ENCODE measurements at places on chromosomes 2 and 18.

DNA sequence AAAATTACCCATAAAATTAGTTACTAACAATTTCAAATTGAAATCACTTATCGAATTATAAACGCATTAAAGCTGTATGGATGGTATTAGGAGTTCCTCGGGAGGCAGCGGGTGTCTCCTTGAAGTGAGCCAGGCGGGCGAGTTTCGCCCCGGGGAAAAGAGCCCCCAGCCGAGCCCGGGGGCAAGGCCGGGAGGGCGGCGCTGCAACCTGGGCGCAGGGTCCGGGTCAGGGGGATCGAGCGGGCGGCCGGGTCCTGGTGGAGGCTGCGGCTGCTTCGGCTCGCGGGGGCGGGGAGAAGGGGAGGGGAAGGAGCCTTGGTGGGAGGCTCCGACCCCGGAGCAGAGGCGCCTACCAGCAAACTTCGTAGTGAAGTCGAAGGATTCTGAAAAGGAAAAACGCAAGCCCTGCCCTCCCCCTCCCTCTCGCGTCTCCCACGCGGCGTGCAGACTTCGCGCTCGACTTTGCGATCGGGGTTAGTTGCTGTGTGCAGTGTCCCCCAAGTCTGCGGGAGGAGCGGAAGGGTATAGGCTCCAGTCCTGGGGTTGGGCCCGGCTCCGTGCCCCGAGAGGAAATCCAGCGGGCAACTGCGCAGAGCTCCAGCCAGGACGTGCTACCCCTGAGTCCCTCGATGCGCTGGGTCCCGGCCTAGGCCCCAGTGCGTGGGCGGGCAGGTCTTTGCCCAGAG lies 140.8 kb downstream of the MEIS1 start:
- peak overlapping the region; percentile 67 for H3K4me3 ChIP-seq
- no peaks in the 10 kb centered on the region for H3K36me3 ChIP-seq
- H3K4me1 ChIP-seq: peaks cover 8% of the 10 kb centered on the region
- peaks cover 56% of the 10 kb centered on the region for H3K27me3 ChIP-seq

GRCh38 chr2:171480908-171481307 lies 41.4 kb upstream of the CYBRD1 start:
- no peak overlapping the region for H3K4me3 ChIP-seq
- peaks cover 22% of the 10 kb centered on the region for H3K4me1 ChIP-seq
- peaks cover 13% of the 10 kb centered on the region for H3K36me3 ChIP-seq
- no peaks in the 10 kb centered on the region for H3K27me3 ChIP-seq
- no peak overlapping the region for H3K27ac ChIP-seq

GRCh38 chr2:172097557-172098131 lies 5.1 kb downstream of the DLX2 start:
- H3K36me3 ChIP-seq: peaks cover 4% of the 10 kb centered on the region
- H3K27me3 ChIP-seq: peaks cover 71% of the 10 kb centered on the region
- no peak for DNase-seq
- peaks cover 37% of the 10 kb centered on the region for H3K4me1 ChIP-seq
- H3K4me3 ChIP-seq: peak overlapping the region; percentile 77

DNA sequence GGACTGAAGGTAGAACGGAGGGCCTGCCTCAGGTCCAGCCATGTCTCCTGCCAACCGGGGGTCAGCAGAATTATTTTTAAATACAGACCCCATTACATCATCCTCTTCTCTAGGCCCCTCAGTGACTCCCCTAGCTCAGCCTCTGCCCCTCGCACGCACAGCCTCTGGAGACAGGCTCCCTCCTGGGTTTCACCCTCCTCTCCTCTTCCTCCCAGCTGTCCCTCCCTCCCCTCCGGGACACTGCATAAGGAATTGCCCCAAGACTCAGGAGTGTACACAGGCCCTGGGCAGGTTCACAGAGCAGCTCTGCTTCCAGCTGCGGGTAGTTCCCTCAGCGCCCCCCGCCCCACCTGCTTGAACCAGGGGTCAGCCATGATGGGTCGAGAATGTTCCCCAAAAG lies 520.2 kb upstream of the MYT1L start:
- no peak overlapping the region for H3K27ac ChIP-seq
- no peak for DNase-seq
- H3K4me3 ChIP-seq: no peak overlapping the region

- no peak overlapping the region for H3K4me3 ChIP-seq
- DNase-seq: no peak
- H3K27me3 ChIP-seq: no peaks in the 10 kb centered on the region
- H3K4me1 ChIP-seq: no peaks in the 10 kb centered on the region
- no peaks in the 10 kb centered on the region for H3K36me3 ChIP-seq
Measured at GRCh38 chr2:188142088-188142487, 149.6 kb upstream of the GULP1 start.

DNA sequence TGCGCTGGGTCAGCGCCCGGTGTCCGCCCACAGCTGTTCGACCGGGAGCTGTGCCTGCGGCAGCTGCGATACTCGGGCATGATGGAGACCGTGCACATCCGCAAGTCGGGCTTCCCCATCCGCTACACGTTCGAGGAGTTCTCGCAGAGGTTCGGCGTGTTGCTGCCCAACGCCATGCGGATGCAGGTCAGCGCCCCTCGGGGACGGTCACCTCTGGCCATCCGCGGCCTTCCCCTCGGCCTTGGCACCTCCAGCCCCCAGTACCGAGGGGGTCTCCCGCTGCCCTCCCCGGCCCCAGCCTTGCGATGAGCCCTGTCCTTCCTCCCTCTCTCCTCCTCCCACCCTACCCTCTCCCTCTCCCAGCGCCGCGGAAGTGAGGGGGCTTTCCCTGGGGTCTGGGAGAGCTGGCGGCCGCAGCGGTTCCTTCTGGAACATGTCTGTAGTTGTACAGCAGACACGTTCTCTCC lies 53.2 kb upstream of the GPR17 start:
- H3K36me3 ChIP-seq: peaks cover 2% of the 10 kb centered on the region
- DNase-seq: no peak
- no peak overlapping the region for H3K27ac ChIP-seq
- peaks cover 2% of the 10 kb centered on the region for H3K4me1 ChIP-seq

DNA sequence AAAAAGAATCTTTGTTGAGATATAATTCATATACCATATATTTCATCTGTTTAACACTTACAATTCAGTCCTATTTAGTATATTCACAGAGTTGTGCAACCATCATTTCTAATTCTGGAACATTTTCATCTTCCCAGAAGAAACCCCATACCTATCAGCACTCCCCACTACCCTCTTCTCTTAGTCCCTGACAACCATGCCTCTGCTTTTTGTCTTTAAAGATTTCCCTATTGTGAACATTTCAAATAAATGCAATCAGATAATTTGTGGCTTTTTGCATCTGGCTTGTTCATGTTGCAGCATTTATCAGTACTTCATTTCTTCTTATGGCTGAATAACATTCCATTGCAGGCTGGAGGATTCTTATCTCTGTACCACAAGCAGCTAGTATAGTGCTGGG lies 305.9 kb upstream of the MEX3C start:
- H3K27ac ChIP-seq: no peak overlapping the region
- H3K27me3 ChIP-seq: peaks cover 6% of the 10 kb centered on the region

- no peaks in the 10 kb centered on the region for H3K4me1 ChIP-seq
- peaks cover 4% of the 10 kb centered on the region for H3K36me3 ChIP-seq
- no peak for DNase-seq
- no peak overlapping the region for H3K4me3 ChIP-seq
Measured at GRCh38 chr2:44912660-44913059, 28.8 kb upstream of the SIX3 start.
